CMK (cell line): ENCODE measurements at places on chromosomes 2 and 18.
A peak's percentile ranks its signal among the peaks of the same experiment; 100 is the strongest.

- DNase-seq, result no peak
These were observed 92.1 kb downstream of the SH3BP4 start for GRCh38 chr2:235043762-235044500.

DNA sequence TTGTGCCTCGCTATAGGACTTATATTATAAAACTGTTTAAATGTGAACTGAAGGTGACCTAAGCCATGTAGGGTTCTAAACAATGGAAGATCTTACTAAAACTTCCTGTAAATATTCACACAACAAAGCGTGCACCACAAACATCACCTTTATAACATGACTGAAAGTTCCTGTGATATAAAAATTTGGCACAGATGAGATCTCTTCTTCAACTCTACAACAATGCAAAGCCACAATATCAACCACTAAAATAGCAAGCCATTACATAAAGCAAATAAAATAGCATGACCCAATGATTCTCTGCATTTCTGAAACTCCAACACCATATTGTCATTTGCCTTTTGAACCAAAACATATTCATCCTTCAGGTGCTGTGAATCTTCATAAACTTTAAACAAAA lies 3.5 kb downstream of the YES1 start:
- DNase-seq, result no peak

DNA sequence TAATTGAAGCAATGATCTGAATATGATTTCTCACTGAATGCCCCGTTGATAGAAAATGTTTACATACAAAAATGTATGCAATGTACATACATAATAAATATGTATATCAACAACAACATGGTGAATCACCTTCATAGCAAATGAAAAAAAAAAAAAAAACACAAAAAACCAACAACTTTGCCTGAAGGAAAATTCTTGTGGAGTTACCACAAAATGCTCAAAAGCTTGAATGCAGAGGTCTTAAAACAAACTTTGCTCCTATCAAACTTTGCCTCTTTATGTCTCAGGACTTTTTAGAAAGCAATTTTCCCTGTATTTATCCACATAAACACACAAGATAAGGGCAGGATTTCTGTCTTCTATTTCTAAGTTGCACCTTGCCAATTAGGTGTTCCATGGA lies 92.9 kb upstream of the SIX2 start:
- DNase-seq, result no peak

DNA sequence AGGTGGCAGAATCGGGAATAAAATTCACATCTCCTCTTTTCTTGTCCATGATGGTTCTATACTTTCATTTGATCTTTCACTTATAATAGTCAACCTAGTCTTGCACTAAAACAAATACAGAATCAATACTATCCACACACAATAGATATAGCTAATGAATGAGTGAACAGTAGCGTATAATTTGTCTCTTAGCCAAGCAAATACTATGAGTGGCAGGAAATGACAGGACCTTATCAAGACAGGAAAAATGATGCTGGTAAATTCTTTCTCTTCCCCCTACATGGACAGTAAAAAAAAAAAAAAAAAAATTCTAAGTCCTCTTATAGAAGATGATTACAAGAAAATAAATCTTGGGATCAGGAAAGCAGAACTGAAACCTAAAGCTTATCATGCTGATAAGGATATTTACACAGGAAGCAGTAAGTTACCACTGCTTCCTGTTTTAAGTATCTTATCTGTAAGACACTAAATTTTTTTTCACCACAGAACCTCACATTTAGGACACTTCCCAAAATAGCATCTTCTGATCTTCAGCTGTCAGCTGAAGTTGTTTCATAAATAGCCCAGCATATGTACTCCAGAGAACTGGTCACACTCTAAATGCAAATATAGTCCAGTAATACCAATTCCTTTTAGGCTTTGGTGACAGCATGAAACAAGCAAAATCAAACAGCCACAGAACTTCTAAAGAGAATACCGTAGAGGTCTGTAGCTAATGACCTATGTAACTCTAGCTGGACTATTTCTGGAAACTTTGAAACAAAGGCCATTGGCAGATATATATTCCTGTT lies 27.0 kb downstream of the IRS1 start:
- DNase-seq, result peak; percentile 63

DNA sequence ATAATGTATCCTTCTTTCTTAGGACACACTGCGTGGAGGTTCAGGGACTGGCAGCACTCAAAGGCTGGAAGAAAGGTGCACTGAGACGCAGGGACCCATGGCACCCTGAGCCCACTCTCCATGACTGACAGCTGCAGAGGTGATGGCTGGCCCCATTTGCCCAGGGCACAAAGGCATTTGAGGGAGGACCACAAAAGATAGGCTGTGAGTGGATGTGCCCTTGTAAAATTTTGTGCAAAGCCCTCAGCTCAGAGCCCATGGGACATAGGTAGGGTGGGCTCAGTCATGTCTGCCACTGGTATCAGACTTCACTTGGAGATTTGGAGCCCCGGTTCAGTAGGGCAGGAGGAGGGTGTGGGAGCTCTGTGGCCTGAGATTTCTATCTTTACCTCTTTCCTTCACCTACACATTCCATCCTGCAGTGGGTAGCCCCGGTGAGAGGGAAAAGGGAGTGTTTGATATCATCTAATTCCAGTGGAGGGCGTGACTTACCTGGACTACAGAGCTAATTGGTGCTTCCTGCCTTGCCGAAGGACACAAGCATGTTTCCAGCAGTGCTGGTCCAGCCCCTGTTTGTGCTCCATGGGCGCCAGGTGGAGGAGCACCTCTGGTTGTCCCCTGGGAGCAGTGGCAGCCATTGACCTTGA lies 312.2 kb downstream of the EN1 start:
- DNase-seq, result no peak

GRCh38 chr2:174777347-174778084 lies 13.2 kb upstream of the CHRNA1 start:
- no peak for DNase-seq

- DNase-seq, result no peak
These were observed 70.1 kb upstream of the STPG4 start for GRCh38 chr2:47225061-47225783.

DNA sequence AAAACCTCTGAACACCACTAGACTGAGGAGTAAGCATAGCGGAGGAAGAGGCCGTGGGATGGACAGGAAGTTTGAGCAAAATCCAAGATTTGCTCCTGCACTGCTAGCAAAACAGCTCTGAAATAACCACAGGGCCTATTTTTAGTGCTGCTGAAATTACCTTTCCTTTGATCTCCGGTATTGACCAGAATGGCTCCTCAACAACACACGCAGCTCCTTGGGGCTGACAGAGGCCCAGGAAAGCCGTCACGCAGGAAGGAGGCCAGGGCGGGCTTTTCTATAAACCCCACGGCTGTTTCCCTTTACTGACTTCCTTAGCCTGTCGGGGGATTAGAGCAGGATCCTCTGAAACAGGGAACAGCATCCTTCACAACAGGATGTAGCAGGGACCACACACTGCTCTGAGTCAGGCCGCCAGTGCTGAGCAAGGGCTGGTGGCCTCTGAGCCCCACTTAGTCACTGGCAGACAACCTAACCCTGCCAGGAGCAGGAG lies 80.8 kb upstream of the LCLAT1 start:
- DNase-seq, result no peak

GRCh38 chr18:67964462-67964861 lies 447.9 kb upstream of the DSEL start:
- DNase-seq, result no peak

- DNase-seq, result no peak
These were observed 162.7 kb downstream of the PKP4 start for GRCh38 chr2:158619496-158619895.

- no peak for DNase-seq
These were observed 86.8 kb downstream of the MALT1 start for GRCh38 chr18:58758046-58758445.

DNA sequence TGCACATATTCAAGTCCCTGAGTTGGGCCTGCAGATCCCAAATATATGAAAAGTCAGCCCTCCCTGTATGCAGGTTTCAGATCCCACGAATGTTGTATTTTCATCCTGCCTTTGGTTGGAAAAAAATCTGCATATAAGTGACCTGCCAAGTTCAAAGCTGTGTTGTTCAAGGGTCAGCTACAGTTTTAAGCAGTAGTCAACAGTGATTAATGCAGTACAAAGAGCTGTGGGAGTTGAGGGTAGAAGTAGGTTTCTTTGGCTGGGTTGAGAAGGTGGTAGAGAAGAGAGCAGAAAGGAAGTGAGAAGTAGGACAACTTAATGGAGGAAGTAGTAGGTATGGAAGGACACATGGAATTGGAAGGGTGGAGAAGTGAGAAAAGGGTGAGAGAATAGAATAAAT lies 127.9 kb downstream of the ANKRD44 start:
- DNase-seq, result no peak

- no peak for DNase-seq
These were observed 25.6 kb downstream of the ANKMY1 start for GRCh38 chr2:240532031-240532775.

DNA sequence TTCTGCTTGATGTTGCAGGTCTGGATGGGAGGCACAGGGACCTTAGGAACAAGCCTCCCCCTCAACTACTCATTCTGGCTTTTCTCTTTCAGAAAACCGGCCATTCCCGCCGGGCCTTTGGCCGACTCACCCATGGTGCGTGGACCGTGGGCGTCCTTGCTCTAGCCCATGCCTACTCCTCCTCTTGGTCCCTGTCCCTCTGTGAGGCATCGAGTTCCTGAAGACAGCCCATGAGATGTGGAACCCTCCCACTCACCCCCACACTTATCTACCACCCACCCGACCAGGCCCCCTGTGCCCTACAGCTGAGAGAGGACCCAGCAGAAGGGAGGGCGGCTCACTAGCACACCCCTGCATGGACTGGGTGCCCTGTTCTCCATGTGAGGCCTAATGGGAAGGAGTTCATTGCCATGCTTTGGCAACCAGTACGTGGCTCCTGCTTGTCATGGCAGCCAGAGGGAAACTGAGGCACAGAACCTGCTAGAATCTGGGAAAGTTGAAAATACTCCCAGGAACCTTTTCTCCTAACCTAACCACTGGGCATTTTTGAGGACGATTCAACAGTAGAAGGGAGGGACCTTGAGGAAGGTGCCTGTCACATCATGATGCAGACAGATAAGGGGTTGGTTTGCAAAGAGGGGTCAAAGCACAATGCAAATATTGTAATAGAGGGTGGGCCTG lies 8.5 kb downstream of the SPEG start:
- DNase-seq, result no peak

DNA sequence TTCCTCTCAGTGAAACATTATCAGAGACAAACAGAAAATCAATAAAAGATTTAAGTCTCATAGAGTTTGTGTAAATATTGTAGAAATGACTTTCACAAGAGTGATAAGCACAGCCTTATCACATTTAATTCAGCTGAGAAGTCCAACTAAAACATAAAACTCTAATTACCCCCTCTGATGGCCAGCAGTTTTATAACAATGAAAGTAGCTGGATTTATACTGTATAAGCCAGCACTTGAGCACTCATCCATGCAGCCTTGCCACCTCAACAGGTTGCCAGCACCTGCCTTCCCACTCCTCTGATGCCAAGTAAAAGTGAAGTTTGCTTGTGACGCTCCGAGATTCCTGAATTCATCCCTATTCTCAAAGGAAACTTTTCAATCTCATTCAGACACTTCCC lies 103.0 kb upstream of the STK39 start:
- no peak for DNase-seq

DNA sequence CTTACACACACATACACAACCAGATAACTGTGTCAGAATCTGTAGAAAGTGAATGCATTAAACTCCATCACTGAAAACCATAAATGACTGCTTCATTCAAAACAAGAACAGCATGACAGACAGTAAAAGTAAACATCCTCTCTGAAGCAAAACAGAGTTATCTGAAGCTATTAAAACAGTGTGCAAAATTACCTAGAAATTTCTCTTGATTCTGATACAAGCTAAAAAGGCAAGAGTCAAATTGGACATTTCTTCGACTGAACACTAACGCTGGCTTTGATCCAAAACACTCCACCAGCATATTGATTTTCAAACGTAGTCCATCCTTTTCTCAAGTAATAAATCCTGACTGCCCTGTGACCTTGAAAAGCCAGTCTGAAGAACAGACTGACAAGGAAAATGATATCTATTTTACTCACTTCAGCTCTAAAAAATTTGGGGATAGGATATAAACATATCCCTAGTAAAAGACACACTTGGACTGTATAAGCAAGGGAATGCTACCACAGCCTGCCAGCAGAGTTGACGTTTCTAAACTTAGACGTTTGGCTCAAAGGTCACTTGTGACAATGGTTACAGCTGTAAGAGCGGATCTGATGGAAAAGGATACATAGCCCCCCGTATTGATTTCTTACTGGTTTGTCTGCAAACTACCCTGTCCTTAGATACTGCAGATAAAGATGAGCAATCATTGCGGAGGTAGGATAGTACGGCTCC lies 128.9 kb upstream of the ITGB6 start:
- no peak for DNase-seq

GRCh38 chr2:235988271-235989015 lies 179.7 kb downstream of the GBX2 start:
- no peak for DNase-seq

DNA sequence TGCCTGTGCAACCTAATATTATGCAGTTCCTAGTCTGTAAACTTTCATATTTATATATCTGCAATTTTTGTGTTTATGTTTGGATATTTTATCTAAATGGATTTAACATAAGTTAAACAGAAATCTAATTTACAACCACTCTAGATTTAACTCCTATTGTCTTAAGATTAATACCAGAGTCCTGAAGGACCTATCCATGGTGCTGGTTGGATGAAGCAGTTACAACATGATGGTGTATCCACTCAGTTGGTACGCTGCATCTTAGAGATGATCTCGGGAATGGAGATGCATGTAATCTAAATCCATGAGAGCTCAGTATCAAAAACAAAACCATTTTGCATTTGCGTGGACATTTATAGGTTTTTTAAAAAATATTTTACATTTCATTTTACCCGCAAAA lies 745.9 kb upstream of the SLC8A1 start:
- no peak for DNase-seq

DNA sequence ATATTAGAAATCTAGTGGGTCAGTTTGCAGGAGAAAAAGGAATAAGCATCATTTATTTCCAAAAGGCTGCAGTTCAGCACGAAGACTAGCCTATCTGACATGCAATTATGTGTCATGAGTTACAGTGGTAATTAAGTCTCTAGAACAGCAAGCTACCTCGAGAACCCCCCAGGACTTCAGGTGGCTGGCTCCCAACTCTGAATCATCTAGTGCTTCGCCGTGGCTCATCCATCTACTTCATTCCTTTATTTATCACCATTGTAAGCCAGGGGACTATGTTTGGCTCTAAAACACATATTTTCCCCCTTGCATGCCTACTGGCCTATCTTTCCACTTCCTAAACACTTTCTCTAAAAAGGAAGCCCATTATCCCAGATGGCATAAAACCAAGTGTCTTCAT lies 121.6 kb downstream of the TXNL1 start:
- DNase-seq, result no peak

GRCh38 chr2:56741601-56742102 lies 557.9 kb downstream of the CCDC85A start:
- no peak for DNase-seq

- no peak for DNase-seq
These were observed 53.0 kb downstream of the CYP26B1 start for GRCh38 chr2:72094701-72095100.

DNA sequence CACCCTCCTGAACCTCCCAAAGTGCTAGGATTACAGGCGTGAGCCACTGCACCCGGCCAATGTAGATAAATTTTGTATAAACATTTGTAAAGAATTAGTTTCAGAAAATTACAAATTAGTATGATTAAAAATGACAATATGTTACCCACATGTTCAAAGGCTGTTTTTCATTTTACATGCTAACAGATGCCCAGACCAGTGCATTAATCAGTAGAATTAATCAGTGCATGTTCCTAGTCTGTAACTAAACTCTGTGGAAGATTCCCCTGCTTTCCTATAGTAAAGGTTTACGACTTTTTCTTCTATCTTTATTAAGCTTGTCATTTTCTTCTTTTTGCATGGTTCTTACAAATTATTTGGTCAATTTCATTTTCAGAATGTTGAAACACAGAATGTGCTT lies 65.8 kb downstream of the UGGT1 start:
- no peak for DNase-seq
